NCI-H1105 (cell line): ENCODE measurements at places on chromosomes 7 and 10.

GRCh38 chr7:94217766-94218165, 176.9 kb upstream of the COL1A2 start:
- no peak for DNase-seq

GRCh38 chr10:63699785-63700613, 178.8 kb downstream of the REEP3 start:
- DNase-seq: no peak

DNA sequence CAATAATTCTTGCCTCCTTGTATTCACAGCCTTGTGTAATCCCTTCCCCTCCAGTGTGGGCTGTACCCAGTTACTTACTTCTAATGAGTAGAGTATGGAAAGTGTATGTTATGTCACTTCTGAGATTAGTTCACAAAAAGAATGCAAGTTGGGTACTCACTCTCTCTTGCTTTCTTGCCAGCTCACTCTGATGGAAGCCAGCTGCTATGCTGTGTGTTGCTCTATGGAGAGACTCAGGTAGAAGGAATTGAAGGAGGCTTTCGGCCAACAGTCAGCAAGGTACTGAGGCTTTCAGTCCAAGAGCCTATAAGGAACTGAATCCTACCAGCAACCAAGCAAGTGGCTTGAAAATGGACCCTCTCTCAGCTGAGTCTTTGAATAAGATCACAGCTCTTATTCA, 9.7 kb upstream of the BICC1 start:
- no peak for DNase-seq

DNA sequence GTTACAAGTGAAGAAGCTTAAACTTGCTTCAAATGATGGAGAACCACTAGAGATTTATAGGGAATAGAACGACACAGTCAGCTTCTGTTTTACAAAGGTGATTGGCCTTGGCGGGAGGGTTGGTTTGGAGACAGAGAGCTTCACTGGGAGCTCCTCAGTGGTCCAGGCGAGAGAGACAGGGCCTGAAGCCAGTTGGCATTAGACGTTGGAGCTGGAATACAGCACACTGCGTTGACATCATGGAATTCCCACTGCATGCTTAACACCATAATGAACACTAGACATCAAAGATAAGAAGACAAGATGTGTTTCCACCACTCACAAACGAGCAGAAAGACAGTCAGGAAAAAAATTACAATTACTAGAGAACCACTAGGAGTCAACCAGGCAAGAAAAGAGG, 67.8 kb downstream of the TBXAS1 start:
- no peak for DNase-seq

- DNase-seq: no peak
Observed at GRCh38 chr10:70837660-70838059, 21.9 kb downstream of the SGPL1 start.

GRCh38 chr10:14009371-14010100, 321.2 kb downstream of the FRMD4A start:
- DNase-seq: no peak

GRCh38 chr7:108360058-108360800, 96.0 kb downstream of the NRCAM start:
- no peak for DNase-seq

- DNase-seq: no peak
Observed at GRCh38 chr7:44098092-44099068, 5.8 kb upstream of the AEBP1 start.

GRCh38 chr7:94089806-94090205, 85.7 kb upstream of the BET1 start:
- DNase-seq: no peak

GRCh38 chr7:1998146-1998545, 234.6 kb downstream of the MAD1L1 start:
- no peak for DNase-seq

DNA sequence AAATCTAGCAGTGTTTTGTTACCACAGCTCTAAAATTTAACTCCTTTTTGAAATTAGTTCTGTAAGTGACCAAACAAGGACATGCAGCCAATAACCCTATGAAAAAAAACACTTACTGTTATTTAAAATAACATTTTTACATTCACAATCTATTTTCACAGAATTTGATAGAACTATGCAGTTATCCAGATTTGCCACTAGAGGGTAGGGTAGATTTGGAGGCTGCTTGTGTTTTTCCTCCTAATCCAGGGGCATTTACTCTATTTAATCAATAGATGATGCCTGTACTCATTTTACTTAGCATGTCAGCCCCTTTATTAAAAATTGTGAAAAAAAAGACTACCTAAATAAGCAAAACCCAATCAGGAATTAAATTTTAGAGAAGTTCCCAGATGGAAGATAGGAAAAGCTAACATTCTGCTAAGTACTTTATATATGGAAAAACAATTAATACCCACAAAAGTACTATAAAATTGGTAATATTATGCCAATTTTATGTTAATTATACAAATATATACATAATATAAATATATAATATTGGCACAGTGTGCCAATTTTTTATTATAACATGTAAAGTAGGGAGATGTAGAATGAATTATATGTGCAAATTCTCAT, 18.1 kb upstream of the LIPK start:
- no peak for DNase-seq

GRCh38 chr10:70925377-70926225, 37.2 kb upstream of the PCBD1 start:
- no peak for DNase-seq

DNA sequence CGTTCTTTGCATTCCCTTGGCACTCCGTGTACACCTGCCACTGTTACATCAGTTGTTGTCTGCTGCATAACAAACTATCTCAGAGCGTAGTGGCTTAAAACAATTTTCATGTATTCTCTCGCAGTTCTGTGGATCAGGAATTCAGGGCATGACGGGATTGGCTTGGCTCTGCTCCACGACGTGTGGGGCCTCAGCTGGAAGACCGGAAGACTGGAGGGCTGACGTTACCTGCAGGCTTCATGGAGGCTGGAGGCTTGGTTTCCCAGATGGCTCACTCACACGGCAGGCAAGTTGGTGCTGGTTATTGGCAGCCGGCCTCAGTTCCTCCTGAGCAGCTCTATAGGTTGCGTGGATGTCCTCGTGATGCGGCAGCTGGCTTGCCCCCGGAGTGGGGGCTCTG, 25.5 kb downstream of the NYAP1 start:
- peak; percentile 45 for DNase-seq

DNA sequence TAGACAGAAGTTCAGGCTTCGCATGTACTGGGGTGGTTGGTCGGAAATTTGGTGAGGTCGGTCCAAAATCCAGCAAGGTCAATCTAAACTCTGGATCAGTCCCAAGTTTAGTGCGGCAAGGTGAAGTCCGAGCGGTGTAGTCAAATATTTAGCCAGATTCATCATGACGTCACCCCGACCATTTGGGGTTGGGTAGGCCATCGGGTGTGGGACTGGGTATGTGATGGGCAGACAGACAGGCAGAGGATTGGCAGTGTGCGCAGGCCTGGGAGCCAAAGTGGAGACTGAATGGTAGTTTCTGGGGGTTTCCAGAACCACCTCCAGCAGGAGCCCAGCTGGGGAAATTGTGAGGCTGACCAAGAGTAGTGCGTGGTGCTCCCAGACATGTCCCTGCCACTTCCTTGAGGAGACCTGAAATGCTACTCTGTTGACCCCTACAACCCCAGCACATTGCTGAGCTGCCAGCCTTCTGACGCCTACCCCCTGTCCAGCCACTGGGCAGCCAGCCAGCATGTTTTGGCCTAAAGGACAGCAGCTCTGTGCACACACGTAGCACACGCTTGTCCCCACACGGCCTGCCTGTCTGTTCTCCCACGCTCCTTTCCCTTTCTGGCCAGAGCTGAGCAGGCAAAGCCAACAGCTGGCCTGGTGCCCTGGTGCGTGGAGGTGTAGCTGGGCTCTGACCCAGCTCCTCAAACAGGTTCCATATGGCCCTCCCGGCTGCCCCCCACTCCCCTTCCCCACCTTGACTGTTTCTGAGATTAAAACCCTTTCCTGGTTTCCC, 55.9 kb downstream of the FAM241B start:
- no peak for DNase-seq

GRCh38 chr10:19651549-19651948, 164.7 kb upstream of the PLXDC2 start:
- DNase-seq: no peak

- DNase-seq: peak; percentile 98
Observed at GRCh38 chr7:108178398-108178797, 48.2 kb upstream of the LAMB4 start.

- DNase-seq: no peak
Observed at GRCh38 chr10:63586043-63586442, 64.8 kb downstream of the REEP3 start.

GRCh38 chr10:7481368-7481765, 70.5 kb upstream of the SFMBT2 start:
- no peak for DNase-seq

- no peak for DNase-seq
Observed at GRCh38 chr10:78721231-78721630, 347.5 kb upstream of the ZMIZ1 start.

- DNase-seq: no peak
Observed at GRCh38 chr7:24883622-24884013, 96.4 kb downstream of the OSBPL3 start.

DNA sequence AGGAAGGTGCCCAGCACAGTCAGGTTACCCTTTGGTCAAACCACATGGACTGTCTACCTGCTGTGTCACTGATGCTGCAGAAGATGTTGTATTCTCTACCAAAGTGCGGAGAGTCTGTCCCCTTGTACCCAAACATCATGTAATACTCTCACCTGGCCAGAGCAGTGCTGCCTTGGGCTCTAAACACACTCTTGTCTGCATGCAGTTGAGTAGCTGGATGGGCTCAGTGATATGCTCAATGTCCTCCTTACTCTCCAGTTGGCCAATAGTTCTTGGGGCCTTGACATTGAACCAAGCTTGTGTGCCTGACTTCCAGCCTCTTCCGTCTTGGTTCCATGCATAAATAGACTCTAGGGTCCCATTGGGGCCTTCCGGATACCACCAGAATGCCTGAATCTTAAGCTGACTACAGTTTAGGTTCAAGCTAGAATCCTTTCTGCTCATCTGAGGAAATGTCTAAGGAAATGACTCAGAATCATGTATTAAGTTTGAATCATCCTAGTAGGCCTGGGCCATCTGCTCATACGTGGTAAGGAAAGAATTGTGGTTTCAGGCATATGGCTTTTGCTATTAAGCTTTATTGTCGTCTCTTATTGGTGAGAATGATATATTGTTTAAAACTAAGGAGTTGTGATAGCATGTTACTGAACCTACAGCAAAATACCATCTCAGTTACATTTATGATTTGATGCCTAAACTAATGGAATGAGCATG, 118.0 kb downstream of the OTUD1 start:
- no peak for DNase-seq

GRCh38 chr10:25820874-25821273, 113.2 kb upstream of the MYO3A start:
- no peak for DNase-seq

GRCh38 chr7:156998988-156999957, 11.2 kb downstream of the MNX1 start:
- DNase-seq: no peak

DNA sequence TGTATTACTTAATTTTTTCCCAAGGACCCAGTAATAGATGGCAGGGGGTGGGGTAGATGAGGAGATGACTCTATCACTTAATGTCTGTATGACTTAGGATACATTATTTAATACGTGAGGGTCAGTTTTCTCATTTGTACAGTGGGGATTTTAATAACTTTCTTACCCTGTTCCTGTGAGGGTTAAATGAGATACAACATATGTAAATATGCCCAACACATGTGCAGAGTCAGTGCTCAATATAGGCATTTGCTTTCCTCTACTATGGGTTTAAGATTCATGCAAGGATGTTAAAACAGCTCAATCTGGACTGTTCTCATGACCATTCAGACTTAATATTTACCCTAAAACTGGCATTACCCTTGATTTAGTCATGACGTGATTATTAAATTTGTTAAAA, 31.2 kb downstream of the ST7 start:
- no peak for DNase-seq

DNA sequence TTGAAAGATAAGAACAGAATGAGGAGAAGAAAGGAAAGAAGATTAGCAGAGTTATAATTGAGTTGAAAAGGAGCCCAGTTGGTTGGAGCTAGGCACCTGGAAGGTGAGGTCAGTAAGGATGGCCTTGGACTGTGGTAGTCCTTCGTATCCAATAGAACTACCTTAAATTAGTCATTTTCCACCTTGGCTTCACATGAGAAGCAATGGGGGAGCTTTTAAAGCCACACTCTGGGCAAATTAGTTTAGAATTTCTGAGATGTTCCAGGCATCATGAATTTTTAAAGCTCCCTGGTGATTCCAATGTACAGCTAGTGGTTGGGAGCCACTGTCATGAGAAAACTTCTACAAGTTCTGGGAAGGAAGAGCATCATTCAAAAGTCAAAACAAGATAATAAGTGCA, 27.3 kb upstream of the CYP3A5 start:
- DNase-seq: no peak

GRCh38 chr7:29300026-29300480, 105.5 kb downstream of the CHN2 start:
- no peak for DNase-seq

GRCh38 chr10:80136134-80136571, 3.6 kb downstream of the PLAC9 start:
- DNase-seq: no peak

DNA sequence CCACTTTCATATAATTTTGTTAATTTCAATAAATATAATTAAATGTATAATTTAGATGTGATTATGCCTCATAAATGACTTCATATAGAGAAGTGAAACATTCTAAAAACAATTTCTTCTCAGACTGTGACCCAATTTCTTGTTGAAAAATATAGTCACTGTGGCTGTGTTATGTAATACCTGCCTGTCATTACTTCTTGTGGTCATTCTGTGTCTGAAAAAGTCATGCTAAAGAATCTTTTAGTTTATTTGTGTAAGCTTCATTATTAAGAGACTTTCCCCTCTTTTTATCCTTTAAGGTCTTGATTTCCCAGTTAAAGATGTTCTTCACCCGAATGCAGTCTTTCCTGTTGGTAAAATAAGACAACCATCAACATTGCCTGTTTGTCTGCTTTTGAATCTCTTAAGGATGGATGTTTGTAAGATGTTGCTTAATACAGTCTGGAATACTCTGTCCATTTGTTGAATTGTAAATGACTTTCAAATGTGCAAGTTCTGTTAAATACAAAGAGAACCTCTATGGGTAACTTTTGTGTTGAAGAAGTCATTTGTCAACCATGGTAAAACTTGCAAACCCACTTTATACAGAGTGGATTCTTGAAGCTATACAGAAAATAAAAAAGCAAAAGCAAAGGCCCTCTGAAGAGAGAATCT, 16.0 kb downstream of the KAT6B start:
- no peak for DNase-seq

- no peak for DNase-seq
Observed at GRCh38 chr7:155377071-155377837, 79.6 kb downstream of the INSIG1 start.

GRCh38 chr10:71094712-71095390, 117.5 kb upstream of the UNC5B start:
- DNase-seq: no peak

- no peak for DNase-seq
Observed at GRCh38 chr7:25967278-25968204, 184.5 kb upstream of the NFE2L3 start.
